Hematopoietic multipotent progenitor cell treated with erythropoietin and hydrocortisone succinate and interleukin-3 and kit ligand, for 8 days (in vitro differentiated cells): ENCODE measurements at places on chromosomes 4 and X.

DNA sequence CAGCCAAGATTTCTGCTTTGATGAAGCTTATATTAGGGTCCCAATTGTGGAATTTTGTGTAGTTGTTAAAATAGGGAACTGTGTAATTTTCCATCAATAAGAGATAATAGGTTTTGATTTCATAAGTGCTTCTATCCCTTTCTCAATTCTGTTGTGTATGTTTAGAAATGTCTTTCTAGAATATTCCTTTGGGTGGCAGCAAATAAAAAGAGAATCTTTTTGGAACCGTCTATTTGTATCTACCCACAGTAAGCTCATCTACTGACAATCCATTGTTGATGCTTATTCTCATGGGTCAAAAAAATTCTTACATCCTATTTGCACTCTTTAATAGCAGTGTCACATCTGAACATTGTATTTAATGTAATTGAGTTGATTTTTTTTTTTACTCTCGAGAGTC, 61.7 kb downstream of the TMA16 start:
- peak; percentile 15 for DNase-seq

DNA sequence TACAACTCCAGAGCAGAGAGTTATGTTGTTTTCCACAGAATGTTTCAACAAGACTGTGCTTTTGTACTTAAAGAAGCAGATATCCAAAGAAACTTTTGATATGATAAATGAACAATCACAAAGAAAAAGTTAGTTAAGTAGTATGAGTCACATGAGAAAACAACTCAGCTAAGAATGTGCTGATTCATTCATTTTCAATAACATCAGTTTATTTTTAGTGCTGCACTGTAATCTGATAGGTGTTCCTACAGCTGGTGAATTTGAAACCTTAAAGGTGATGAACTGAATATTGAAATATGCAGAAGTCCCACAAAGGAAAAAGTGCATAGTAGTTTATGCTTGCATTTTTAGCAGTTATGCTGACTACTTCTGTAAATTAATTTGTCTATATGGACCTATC, 180.3 kb upstream of the TENM3 start:
- DNase-seq, result no peak

DNA sequence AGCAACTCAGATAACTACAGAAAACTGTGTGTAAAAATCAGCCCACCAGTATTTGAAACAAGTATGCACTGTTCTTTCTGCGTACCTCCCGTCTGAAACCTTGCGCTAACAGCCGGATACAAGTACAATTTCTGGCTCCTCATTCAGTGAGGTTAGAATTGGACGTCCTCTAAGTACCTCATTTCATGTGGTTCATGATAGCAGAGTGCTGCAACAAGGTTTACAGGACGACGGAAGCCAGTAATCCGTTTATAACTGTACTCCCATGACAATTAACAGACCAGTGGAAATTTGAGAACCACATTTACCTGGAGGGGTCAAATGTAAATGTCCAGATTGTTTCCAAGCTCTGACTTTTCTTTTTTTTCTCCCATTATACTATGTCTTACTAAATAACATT, 52.9 kb upstream of the TENM3 start:
- DNase-seq, result no peak

DNA sequence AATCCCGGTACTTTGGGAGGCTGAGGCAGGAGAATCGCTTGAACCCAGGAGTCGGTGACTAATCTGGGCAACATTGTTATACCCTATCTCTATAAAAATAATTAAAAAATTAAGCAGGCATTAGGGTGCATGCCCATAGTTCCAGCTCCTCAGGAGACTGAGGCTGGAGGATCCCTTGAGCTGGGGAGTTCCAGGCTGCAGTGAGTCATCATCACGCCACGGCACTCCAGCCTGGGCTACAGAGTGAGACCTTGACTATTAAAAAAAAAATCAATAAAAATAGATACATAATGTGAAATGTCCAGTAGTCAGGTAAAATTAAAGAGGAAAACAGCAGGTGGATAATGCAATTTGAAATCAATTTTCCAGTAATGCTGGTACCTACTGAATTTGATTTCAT, 14.6 kb downstream of the ADGRL3 start:
- no peak for DNase-seq

DNA sequence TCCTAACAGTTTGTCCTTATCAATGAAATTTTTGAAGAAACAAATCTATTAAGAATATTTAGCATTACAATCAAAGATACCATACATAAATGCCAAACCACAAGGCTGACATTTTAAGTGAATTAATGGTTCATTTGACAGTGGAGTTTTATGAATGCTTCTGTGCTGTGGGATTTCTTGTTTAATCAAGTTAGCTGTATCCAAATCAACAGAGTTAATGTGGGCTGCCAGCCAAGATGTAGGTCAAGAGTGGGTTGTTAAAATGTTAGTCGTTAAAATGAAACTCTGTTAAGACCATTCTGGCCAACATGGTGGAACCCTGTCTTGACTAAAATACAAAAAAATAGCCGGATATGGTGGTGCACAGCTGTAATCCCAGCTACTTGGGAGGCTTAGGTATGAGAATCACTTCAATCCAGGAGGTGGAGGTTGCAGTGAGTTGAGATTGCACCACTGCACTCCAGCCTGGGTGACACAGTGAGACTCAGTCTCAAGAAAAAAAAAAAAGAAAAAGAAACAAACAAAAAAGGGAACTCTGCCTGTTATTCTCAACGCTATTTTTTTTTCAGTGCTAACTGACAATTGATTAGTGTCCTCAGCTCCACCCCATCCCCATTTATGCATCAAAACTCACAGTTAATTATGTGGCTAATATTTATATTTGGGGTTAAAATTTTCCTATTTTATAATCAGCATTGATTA, 20.2 kb downstream of the GPAT3 start:
- DNase-seq, result no peak

- DNase-seq, result no peak
These were observed 129.1 kb upstream of the STIM2 start for GRCh38 chr4:26731351-26732035.

- DNase-seq, result no peak
These were observed 221.8 kb downstream of the KIT start for GRCh38 chr4:54879576-54879975.

DNA sequence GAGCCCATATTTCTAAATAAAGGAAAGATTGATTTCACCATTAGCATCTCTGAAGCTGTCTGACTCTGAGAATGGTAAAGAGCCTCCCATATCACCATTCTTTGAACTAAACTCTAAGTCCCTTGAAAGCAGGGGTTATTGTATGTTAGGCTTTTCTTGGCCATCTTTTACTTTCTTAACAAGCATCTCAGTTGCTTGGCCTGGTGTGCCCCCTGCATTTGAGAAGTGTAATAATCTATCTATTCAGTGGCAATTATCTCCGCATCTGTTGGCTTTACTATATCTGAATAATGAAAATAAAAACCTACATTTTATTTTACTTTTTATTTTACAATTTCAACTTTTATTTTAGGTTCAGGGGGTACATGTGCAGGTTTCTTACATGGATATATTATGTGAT, 128.3 kb upstream of the ARMCX2 start:
- no peak for DNase-seq

- no peak for DNase-seq
These were observed 611.6 kb upstream of the ADGRL3 start for GRCh38 chr4:60588556-60588955.

DNA sequence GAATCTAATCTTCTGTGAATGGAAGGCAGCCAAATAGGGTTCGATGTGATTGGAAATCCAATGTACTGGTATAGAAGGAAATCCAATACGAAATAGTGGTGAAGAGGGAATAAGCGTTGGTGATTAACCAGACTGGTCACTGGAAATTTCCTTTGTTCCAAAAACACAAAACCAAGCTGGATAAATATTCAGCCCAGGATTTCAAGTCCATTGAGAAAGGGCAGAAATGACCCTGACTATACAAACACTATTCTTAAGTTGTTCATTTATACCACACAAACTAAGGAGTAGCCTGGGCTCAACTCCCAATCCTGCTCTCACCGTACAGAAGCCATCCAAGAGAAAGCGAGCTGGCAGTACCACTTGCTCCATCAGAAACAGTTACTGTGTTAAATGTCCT, 32.2 kb downstream of the PCDH19 start:
- no peak for DNase-seq

DNA sequence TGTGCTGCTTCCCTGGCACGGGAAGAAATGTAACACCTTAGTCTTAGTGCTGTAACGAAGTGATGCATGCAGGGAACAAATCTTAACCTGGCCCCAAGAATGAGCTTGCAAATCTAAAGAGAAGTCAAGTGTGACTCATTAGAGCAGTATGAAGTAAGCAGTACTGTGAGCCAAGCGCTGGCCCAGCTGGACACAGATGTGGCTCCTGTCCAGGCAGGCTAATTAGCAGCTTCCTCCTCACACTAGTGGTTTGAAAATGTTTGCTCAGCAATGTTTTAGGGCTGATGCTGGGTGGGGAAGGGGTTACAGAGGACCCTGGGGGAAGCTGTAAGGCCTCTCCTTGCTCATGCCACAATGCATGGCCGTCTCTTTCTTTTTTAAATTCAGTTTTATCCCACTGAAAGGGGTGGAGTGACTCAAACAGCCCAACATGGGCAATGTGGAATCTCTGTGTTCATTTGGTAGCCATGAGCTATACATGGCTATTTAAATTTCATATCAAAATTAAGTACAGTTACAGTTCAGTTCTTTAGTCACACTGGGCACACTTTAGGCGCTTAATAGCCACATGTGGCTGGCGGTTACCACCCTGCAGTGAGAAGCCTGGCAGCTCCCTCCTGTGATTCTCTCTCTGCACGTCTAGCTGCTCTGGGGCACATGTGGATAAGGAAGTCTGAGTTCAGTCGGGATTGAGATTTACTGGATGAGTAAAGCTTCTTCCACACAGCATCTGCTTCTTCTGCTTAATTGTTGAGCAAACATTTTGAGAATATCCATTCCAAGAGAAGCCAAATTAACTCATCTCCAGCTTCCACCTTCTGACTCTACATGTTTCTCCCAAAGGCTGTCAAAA, 48.8 kb downstream of the MAP7D2 start:
- DNase-seq, result no peak

- DNase-seq, result no peak
These were observed 566.3 kb downstream of the IL15 start for GRCh38 chr4:142202404-142203332.

GRCh38 chr4:7469023-7469422, 34.3 kb upstream of the PSAPL1 start:
- DNase-seq, result no peak

DNA sequence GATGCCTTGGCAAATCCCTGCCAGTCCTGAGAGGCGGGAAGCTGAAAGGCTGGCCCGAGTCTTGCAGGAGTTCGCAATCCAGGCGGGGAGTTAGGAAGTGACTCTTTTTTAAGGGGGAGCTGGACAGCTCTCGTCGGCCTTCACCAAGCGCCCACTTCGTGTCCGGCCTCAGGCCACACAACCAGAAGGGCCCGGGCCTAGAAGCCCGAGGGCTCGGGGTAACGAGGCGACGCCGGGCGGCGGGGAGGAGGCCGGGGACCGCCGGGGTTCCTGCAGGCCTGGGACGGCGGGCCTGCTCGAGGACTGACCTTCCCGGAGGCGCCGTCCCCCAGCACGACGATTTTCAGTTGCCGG, 395 bp downstream of the RAB28 start:
- DNase-seq, result peak; percentile 43

DNA sequence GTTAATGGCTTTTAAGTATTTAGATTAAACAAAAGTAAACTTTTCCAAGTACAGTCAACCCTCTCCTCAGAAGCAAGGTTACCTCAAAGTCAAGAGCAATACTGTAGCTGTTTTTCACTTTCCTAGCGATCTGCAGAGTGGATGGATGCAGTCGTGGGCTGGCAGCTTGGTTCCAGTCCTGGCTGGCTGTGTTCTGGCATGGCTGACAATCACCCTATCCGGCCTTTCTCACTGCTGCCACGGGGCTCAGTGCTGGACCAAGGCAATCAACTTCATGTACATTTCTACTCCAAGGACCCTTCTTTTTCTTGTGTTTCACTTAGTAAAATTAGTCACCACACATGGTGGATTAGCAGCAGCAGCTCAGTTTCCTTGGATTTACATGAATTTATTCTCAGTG, 208.3 kb downstream of the GABRB1 start:
- DNase-seq, result no peak

- no peak for DNase-seq
These were observed 105.4 kb downstream of the TMEM144 start for GRCh38 chr4:158315706-158316105.

DNA sequence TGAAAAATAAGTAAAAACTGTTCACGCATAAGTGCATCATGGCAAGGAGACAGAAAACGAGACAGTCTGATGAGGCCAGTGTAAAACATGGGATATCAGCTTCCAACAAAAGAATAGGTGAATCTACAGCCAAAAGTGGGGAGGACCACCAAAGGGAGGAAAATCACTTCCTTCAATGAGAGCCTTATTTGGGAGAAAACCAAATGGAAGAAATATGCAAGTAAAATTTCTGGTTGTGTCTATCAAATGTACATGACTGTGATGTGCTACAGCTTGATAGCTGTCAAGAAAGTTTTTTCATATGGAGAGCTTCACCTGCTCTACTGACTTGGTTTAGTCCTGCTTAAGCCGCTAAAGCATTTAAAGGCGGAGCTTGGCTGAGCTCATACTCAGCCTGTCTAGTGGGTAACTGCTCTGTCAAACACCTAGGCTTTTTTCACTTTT, 66.2 kb downstream of the MAGEA1 start:
- no peak for DNase-seq

DNA sequence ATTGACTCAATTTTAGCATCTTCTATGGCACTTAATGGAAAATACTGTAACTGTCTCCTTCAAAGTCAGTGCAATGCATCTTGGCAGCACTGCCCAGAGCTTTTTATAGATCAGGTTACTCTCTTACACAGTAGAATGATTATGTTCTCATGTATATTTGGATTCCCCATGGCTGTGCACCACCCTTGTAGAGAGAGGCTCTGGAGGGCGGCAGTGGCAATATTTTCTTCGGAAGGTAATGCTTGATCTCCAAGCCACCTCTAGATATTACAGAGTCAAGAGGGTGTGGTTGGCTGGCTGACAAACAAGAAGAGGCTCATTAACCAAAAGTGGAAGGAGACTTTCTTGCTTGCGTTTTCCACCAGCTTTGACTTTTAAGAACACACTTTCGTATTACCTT, 72.8 kb upstream of the ARSJ start:
- DNase-seq, result no peak

- no peak for DNase-seq
These were observed 173.5 kb downstream of the ASMT start for GRCh38 chrX:1788300-1788911.

- DNase-seq, result peak; percentile 9
These were observed 27.1 kb upstream of the NSUN7 start for GRCh38 chr4:40722576-40723161.

- no peak for DNase-seq
These were observed 14.7 kb upstream of the VEGFD start for GRCh38 chrX:15398874-15399273.
